ENCODE measurements at places on chromosomes 12 and 14. TPM values are rescaled to one million over a fixed set of nuclear protein-coding genes. Genes with fewer than 3 reads are reported as not detected.

DNA sequence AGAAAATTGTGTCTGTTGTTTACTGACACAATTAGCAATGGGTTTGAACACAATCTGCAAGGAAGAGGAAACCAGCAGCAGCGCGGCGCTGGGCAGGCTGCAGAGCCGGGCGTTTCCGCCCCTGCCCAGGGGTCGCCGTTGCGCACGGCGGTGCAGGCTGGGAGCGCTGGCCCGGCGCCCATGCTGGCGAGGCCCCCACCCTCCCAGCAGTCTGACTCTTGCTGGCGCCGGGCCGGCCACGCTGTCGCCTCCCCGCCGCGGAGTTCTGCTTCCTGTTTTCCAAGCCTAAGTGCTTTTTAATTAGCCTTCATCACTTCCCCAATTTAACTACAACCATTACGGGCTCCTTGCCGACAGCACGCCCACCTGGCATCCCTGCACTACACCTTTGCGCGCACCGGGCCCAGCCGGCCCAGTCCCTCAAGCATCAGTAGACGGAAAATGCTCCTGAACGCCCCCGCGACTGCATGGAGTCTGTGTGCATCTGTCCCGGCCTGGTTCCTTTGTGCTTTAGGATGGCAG, 212.1 kb downstream of the GXYLT1 start:
- no peaks in the 10 kb centered on the region for H3K27me3 ChIP-seq
- DNase-seq: no peak
- peak overlapping the region; percentile 78 for H3K4me3 ChIP-seq
- H3K4me1 ChIP-seq: no peaks in the 10 kb centered on the region

- H3K27me3 ChIP-seq: no peaks in the 10 kb centered on the region
- no peaks in the 10 kb centered on the region for H3K36me3 ChIP-seq
- H3K4me3 ChIP-seq: peak overlapping the region; percentile 79
- DNase-seq: no peak
- H3K27ac ChIP-seq: no peak overlapping the region
Observed at GRCh38 chr12:132559652-132560363, 50.6 kb downstream of the LRCOL1 start.

ITGA5 gene
- total RNA-seq: 752 TPM

- no peak for DNase-seq
- H3K4me3 ChIP-seq: no peak overlapping the region
- peak overlapping the region; percentile 88 for H3K27ac ChIP-seq
- no peaks in the 10 kb centered on the region for H3K36me3 ChIP-seq
Observed at GRCh38 chr14:75822522-75823141, 159.2 kb downstream of the TGFB3 start.

GRCh38 chr14:68796418-68797101, 3.7 kb upstream of the ZFP36L1 start:
- H3K27ac ChIP-seq: peak overlapping the region; percentile 100
- H3K4me3 ChIP-seq: peak overlapping the region; percentile 96
- DNase-seq: no peak
- no peaks in the 10 kb centered on the region for H3K36me3 ChIP-seq
- peaks cover 10% of the 10 kb centered on the region for H3K4me1 ChIP-seq

- no peak overlapping the region for H3K27ac ChIP-seq
- DNase-seq: no peak
- H3K4me1 ChIP-seq: peaks cover under 1% of the 10 kb centered on the region
- peaks cover 3% of the 10 kb centered on the region for H3K36me3 ChIP-seq
Observed at GRCh38 chr14:75697386-75697785, 36.3 kb downstream of the TTLL5 start.

GRCh38 chr12:90858252-90858651, 96.7 kb downstream of the CCER1 start:
- no peaks in the 10 kb centered on the region for H3K4me1 ChIP-seq
- no peak overlapping the region for H3K4me3 ChIP-seq
- H3K36me3 ChIP-seq: no peaks in the 10 kb centered on the region
- no peaks in the 10 kb centered on the region for H3K27me3 ChIP-seq
- H3K27ac ChIP-seq: no peak overlapping the region
- DNase-seq: no peak

- no peaks in the 10 kb centered on the region for H3K4me1 ChIP-seq
- no peaks in the 10 kb centered on the region for H3K36me3 ChIP-seq
- H3K27me3 ChIP-seq: no peaks in the 10 kb centered on the region
Observed at GRCh38 chr12:103415681-103416080, 80.1 kb downstream of the C12orf42 start.

RHEBL1 gene
- total RNA-seq: not detected

GRCh38 chr14:79571366-79571765, 639.9 kb downstream of the DIO2 start:
- no peak overlapping the region for H3K4me3 ChIP-seq
- no peak for DNase-seq
- no peaks in the 10 kb centered on the region for H3K4me1 ChIP-seq
- no peaks in the 10 kb centered on the region for H3K36me3 ChIP-seq
- no peak overlapping the region for H3K27ac ChIP-seq

- no peak overlapping the region for H3K27ac ChIP-seq
- no peaks in the 10 kb centered on the region for H3K4me1 ChIP-seq
- no peaks in the 10 kb centered on the region for H3K27me3 ChIP-seq
- DNase-seq: no peak
Observed at GRCh38 chr14:26791117-26791806, 193.4 kb upstream of the NOVA1 start.

ACSM4 gene
- total RNA-seq: not detected

CLECL1 gene
- total RNA-seq: 1.9 TPM

PPM1H gene
- total RNA-seq: 10.3 TPM

- peak overlapping the region; percentile 27 for H3K27ac ChIP-seq
- DNase-seq: no peak
- no peaks in the 10 kb centered on the region for H3K27me3 ChIP-seq
- H3K4me3 ChIP-seq: peak overlapping the region; percentile 74
- H3K4me1 ChIP-seq: peaks cover 18% of the 10 kb centered on the region
Observed at GRCh38 chr14:75578786-75579337, 442 bp downstream of the FLVCR2 start.

CMTM5 gene
- total RNA-seq: not detected

Data from thoracic aorta (tissue), 2 donors.